ENCODE measurements at places on chromosomes 2 and 18.

GRCh38 chr2:158395166-158395565, 61.4 kb downstream of the CCDC148 start:
- no peak for DNase-seq

- no peak for DNase-seq
Measured at GRCh38 chr18:42574871-42575270, 540.6 kb downstream of the RIT2 start.

DNA sequence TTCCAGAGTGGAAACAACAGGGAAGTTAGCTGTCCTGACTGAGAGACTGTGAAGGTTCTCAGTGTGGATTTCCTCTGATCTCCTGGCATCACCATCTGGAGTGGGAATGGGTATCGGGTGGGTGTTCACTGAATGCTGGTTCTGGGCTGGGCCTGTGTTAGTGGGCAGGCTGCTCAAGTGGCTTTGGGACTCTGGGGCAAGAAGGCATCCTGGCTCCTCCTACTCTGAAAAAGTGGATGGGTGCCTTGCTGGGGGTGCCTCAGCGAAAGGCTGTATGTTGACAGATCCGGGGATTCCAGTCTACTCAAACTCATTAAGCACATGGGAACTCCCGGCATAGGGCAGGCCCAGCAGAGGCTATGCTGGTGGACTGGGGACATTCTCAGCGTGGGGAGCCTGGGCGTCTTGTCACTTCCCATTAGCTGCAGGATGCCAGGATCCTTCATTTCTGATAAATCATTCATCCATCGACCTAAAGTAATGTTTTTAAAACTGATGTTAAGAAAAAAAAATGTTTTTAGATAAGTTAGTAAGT, 27.5 kb upstream of the CHRNA1 start:
- no peak for DNase-seq

- no peak for DNase-seq
Measured at GRCh38 chr2:162928356-162928755, 89.8 kb upstream of the KCNH7 start.

DNA sequence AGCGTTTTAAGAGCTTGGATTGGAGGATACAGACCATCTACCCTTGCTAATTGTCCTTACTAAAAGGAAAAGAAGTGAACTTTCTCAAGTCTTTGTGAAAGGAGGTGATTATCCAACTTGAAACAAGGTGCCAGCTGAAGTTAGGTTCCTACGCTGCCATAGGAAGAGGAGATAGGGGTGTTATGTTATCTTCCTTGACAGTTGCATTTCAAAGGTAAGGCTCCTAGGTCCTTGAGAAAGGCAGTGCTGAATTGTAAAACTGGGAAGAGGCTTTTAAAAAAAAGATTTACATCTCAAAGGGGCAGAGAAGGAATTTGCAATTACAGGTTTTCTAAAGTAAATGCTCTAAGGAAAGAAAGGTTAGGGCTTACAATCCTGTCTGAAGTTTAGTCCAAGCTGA, 810.2 kb upstream of the LRATD1 start:
- no peak for DNase-seq

DNA sequence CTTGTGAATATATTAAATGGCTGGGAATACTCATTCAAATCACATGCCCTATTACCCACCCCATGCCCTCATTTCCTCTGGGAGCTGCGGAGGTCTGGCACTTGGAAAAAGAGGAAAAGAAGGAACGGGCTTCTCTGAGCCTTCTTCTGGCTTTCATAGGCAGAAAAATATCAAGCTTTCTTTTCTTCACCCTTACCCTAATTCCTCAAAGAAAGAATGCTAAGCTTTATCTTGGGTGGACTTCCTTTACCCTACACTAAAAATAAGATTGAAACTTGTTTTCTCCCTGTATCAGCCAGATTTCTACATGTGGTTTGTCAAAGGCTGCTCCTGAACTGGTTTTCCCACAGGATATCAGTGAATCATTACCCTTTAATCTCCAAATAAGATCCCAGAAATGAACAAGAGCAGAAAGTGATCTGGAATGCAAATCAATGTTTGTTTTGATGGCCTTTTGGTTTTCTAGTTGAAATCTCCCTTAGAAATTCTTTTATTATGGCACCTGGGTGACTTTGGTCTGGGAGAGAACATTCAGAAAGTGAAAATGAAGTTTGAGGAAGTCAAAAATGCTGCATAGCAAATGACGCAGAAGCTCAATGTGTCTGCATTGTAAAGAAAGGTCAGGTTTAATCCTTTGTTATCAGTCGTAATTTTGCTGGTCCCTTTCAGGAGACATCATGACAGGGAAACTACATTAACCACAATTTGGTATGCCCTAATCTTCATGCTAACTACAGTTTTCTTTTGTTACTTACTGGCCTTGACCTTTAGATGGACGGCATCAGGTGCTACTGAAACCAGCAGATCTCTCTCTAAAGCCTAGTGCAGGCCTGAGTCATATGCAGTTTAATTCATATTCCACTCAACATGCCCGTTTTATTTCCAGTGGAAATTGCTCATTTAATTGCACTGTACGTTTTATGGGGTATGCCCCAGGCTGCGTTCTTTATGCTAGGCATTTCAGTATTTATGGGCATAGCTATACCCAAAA, 46.6 kb upstream of the HNRNPA3 start:
- DNase-seq = no peak

- DNase-seq = no peak
Measured at GRCh38 chr2:71646028-71646427, 192.7 kb downstream of the DYSF start.

GRCh38 chr2:242029422-242030225, 160.1 kb downstream of the RTP5 start:
- no peak for DNase-seq

GRCh38 chr2:239965318-239965717, 59.8 kb downstream of the NDUFA10 start:
- no peak for DNase-seq

GRCh38 chr18:48887905-48888772, 62.6 kb downstream of the SMAD7 start:
- no peak for DNase-seq

- DNase-seq = no peak
Measured at GRCh38 chr18:75745147-75745546, 317.6 kb upstream of the SMIM21 start.

GRCh38 chr2:34280606-34281005, 681.5 kb upstream of the FAM98A start:
- no peak for DNase-seq

- DNase-seq = no peak
Measured at GRCh38 chr2:71546777-71547281, 93.5 kb downstream of the DYSF start.

DNA sequence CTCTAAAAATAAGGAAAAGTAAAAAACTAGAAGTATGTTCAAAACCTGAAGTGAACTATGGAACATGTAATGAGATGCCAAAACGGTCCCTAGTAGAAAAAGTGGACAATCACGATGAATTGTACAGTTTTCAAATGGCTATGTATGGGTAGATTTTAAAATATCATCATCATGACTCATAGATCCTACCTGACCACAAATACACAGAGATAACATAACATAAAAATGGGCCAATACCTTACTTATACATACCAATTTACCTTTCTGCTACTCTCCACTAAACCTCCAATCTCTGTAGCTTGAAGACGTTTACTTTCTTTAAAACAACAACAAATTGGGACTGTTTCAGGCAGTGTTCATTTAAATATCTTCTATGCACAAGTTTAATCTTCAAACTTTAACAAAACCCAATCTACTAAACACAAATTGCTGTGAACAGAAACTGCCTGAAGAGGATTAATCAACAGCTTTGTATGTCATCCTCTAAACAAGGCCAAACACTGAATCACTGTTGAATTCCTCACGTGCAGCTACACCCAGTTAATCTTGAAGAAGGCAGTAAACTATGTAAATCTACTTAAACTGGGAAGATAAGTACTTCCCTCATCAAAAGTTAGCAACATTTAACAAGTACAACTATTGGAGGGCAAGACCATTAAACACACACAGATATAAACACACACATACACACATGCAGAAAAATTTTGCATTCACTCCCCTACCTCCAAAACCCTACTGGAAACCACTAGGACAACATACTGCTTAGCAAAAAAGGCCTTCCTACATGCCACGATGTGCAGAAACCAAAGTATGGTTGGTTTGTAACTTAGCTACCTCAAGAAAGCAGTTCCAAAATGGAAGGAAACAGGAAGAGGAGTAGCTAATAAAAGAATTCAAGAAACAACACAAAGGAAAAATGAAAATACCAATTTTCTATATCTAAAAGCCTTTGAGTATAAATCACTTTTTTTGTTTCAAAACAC, 90.3 kb downstream of the RBMS1 start:
- DNase-seq = no peak

GRCh38 chr2:216463148-216463547, 35.5 kb upstream of the RPL37A start:
- DNase-seq = no peak

DNA sequence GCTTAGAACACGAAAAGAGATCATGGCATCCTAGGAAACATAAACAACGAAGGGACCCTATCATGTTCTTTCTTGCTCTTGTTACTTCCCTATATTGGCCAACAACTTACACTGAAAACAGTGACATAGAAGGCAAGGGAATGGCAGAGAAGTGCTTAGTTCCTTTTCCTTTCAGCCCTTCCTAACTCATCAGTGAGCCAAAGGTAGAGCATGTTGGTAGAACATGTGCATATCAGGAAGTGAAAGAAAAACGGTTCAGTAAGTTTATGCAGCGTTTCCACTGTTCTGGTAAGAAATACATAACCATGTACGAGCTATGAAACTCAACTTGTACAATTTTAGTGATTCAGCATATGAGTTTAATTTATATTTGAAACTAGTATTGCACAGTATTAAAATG, 21.7 kb downstream of the AKAIN1 start:
- no peak for DNase-seq

DNA sequence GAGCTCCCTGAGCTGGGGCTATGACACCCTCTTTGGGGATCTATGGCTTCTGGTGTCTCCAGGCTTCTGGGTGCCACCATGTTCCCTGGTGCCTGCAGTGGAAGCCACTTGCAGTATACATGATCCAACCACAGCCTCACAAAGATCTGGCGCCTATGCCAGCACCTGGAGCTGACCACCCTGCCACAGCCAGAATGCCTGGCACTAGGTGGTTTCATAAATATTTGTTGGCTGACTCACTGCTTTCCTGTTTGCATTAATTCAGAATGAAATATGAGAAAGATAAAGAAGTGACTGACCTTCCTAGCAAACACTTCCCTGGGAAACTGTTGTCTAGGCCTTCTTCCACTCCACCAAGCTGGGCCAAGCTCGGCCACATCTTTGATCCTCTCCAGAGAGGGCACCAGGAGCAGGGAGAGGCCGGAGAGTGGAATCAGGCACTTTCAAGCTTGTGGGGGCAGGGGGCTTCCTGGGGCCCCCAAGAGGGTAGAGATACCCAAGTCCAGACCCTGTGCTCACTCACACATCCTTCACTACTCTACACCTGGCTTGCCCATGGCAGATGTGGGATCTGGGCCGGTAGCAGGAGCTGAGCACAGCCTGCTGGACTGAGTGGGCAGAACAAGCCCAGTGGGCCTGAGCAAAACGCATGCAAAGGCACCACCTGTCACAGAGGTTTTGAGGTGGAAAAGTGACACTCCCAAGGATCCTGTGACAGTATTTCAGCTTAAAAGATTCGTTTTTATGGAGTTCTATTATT, 565.7 kb downstream of the SLC4A3 start:
- no peak for DNase-seq

GRCh38 chr2:176804392-176804791, 408.2 kb upstream of the HNRNPA3 start:
- DNase-seq = no peak

DNA sequence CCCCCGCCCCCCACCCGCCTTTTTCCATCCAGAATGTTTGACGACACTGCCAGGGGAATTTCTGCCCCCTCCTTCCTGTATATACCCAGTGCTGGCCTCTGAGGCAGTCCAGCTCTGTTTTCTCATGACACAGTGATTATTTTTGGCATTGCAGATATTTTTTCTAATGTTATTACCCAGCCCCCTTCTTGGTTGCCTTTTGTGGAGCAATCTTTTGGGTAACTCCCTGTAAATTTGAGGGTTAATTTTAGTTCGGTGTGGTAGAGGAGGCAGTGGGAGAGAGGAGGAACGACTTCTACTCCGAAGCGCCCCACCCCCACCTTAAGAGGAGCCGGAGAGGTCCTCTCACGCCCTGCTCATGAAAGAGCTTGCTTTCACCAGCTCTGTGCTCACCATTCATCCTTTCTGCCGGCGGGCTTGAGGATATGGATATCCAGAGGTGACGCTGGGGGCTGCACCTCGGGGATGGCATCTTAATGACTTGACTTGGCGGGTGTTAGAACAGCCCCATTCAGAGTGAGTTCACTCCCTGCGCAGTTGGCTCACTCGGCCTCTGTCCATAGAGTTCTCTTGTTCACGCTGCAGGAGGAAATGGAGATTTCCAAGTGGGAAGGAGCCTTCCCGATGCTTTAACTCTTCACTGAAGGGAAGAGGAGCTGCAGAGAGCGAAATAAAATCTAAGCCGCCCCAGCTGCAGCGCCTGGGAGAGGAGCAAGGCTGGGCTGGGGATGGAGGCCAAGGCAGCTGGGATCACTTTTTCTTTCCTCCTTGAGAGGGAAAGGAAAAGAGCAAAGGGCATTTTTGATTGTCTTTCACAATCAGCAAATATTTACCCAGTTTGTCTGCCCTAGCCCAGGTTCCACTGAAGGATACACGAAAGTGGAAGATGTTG, 38.4 kb downstream of the EPAS1 start:
- DNase-seq = no peak

- no peak for DNase-seq
Measured at GRCh38 chr2:23042216-23042906, 342.6 kb upstream of the KLHL29 start.

DNA sequence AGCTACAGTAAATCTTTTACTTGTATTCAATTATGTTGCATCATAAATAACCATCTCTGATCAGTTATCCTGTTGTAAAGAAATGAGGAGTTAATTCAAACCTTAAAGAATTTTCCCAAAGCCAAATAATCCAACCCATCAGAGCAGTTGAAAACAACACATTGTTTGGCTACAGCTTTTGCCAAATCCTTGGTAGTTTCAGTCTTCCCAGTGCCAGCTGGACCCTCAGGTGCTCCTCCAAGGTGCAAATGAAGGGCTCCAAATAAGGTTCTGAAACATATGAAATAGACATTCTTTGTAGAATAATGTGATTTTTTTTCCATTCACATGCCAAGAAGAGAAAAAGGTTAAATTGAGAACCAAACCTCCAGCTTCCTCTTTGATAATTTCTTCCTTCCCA, 158.7 kb downstream of the DNAH7 start:
- DNase-seq = no peak

DNA sequence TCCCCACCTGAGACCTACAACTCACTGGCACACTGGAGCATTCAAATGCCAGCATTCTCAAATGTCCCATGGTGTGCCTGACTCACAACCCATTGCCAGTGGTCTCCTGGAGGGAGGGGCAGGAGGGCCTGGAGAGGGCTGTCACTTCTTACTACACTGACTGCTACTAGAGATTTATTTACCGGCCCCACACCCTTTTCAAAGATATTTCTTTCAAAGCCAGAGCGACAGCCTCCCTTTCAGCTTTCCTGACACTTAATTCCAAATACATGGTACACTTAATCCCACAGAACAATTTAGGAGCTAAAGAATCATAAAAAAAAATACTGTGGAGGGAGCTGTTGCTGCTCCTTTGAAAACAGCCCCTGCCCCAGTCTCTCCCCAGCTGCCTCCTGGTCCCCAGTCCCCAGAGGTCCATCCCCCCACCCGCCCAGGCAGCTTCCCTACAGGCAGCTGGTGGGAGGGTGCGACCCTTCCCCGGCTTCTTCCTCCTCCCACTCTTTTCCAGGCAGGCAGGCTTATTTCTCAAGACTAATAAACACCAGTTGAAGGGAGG, 129.1 kb upstream of the SMAD2 start:
- no peak for DNase-seq

GRCh38 chr2:172612051-172612450, 56.2 kb downstream of the PDK1 start:
- DNase-seq = no peak

GRCh38 chr18:22214731-22215528, 45.5 kb downstream of the GATA6 start:
- DNase-seq = no peak

All from stimulated activated CD4-positive, alpha-beta T cell treated with anti-CD3 and anti-CD28 coated beads, Interleukin-15, amount 100 ng/mL, for 1 hour (primary cell).